Umbilical cord (tissue), 2 donors: ENCODE measurements at places on chromosomes 12 and 14.

- no peak for DNase-seq
These were observed 70.4 kb downstream of the NRXN3 start for GRCh38 chr14:78240567-78240966.

- no peak for DNase-seq
These were observed 71.7 kb downstream of the KCNC2 start for GRCh38 chr12:75137896-75138295.

- no peak for DNase-seq
These were observed 520.2 kb downstream of the FLRT2 start for GRCh38 chr14:86050072-86050683.

GRCh38 chr14:81435391-81436295, 35.5 kb upstream of the STON2 start:
- DNase-seq: peak; percentile 51

DNA sequence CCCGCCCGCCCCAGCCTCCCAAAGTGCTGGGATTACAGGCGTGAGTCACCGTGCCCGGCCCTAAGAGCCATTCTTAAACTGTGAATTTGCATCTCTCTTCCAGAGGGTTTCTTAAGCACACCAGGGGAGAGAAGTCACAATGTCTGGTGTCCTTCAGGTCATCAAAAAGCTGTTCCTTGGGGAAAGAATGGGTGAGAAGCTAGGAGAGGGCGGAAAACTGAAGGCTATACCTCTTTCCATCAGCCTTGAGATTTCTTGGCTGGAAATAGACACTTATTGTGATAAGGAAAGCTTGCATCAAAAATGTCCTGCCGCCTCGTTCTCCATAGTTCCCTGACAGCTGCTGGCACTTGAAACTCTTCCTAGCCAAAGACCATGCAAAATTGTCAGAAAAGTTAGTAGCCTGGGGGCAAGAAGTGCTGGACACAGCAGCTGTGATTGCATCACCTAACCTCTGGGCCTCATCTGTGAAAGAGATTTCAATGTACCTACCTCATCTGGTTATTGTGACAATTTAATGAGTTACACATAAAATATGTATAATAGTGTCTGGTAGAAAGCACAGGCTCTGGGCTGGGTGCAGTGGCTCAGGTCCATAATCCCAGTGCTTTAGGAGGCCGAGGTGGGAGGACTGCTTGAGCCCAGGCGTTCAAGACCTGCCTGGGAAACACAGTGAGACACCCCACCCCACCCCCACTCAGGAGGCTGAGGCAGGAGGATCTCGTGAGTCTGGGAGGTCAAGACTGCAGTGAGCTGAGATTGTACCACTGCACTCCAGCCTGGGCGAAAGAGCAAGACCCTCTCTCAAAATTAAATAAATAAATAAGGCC, 9.7 kb upstream of the UBC start:
- DNase-seq: no peak

GRCh38 chr12:30440826-30441602, 254.7 kb downstream of the IPO8 start:
- peak; percentile 3 for DNase-seq

GRCh38 chr14:70713096-70713495, 71.4 kb downstream of the TTC9 start:
- DNase-seq: no peak

GRCh38 chr12:71431991-71432390, 7.6 kb upstream of the LGR5 start:
- DNase-seq: no peak

DNA sequence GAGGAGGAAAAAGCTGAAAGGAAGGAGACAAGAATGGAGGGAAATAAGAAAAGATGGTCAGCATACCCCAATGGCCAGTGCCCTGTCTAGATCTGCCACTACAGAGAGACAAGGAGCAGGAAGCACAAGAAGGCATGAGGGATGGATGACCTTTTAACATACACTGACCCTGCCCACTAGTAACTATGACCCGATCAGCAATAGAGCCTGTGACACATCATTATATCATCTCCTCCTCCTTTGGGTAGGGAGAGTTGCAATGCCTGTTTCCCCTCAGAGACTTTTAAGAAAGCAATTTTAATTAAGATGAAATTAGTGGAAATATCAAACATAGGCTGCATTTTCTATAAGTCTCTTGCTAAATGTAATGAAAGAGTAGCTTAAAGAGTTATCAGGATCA, 4.7 kb upstream of the SLC2A13 start:
- no peak for DNase-seq

DNA sequence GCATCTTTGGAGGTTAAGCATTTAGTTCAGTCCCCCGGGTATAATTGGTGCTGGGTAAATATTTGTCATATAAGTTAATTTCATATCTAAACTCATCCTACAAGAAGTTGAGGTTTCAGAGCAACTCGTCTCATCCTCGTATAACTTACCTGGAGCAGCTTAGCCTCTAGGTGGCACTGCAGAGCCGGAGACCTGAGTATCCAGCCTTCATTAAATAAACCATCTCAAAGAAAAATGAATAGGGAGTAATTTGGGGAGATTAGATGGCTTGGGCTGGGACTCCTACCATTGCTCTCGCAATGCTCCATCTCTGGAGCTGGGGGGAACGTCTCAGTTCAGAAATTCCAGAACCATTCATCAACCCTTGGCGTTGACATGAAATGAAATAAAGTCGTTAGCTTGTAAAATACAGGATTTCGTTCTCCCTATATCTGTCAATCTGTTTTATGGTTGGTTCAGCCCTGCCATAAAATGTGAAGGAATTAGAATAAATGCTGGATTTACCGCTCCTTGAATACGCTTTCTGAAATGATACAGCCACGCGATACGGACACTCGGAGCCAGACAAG, 122.9 kb upstream of the TMEM132D start:
- DNase-seq: no peak

GRCh38 chr12:111368291-111368787, 556 bp downstream of the PHETA1 start:
- no peak for DNase-seq

GRCh38 chr12:21438643-21439042, 1.2 kb downstream of the PYROXD1 start:
- DNase-seq: no peak

GRCh38 chr14:105315211-105315721, 718 bp downstream of the PACS2 start:
- no peak for DNase-seq

DNA sequence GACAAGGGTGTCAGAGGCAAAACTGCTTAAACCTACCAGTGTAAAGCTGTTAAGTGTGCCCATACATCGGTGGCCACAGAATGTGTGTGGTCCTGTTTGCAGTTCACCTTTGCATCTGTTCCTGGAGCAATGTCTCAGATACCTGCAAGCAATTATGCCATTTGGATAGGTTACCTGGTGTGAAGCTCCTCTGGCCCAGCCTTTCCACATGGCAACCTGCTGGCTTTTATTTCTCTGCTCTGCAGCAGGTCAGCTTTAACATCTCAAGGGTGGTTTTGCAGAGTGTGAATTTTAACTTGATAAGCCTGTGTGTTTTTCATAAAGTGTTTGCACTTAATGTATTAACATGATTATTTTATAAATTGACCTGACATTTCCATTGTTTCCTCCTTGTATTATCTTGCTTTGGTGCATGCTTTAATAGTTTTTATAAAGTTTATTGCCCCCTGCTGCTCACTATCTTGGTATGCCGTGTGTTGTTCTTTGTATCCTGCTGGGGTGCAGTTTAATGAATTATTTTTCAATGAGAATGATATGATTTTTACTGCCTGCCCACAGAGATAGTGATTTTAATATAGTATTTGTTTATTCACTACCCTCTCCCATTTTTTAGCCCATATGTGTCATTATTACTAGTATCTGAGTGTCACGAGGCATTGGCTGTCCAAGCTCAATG, 403.8 kb downstream of the NPAS3 start:
- DNase-seq: no peak

DNA sequence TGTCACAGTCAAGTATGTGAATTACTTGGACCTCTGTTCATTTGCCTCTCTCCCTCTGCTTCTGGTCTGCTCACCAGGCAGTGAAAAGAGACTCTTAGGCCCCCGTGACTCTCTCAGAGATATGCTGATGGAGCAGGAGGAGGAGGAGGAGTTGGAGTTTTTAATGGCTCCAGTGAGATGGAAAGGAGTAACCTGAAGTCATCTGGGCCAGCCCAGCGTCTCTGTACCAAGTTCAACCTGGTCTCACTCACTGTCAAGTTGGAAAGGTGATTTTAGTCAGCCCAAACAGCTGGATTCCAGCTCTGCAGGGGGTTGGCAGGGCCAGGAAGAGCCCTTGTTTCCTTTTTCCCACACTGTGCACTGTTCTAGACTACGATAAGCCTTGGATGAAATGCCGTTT, 48.6 kb downstream of the SH2B3 start:
- DNase-seq: no peak

DNA sequence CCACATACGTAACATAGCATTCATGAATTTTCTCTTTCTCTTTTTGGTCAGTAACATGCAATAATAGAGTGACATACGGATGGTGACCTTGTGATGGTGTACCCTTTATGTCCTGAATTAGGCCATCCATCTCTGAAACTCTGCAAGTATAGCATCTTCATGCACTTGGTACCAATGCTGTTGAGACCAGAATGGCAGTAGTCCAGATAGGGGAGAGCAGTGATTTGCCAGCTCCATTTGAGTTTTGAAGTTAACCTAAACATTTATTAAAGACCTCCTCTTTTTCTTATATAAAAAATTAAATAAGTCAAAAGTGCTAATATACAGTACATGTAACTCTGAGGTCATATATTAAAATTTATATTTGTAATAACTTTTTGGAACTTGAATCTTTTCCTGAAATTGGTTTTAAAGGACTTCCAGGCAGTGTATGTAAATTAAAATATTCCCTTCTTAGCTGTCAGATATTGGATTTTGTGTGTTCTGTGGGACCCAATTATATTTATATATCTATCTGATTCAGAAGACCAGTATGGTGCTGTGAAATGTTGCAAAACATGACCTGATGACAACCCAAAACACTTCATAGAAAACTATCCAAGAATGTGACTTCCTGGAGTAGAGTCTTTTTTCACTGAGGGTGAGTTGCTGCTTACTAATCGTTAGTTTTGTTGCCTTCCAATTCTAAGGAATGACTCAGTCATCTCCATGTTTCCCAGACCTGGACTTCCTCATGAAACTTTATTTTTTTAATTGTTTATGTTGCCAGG, 3.5 kb downstream of the ELK3 start:
- peak; percentile 39 for DNase-seq

GRCh38 chr12:66058554-66058953, 72.0 kb downstream of the LLPH start:
- no peak for DNase-seq

DNA sequence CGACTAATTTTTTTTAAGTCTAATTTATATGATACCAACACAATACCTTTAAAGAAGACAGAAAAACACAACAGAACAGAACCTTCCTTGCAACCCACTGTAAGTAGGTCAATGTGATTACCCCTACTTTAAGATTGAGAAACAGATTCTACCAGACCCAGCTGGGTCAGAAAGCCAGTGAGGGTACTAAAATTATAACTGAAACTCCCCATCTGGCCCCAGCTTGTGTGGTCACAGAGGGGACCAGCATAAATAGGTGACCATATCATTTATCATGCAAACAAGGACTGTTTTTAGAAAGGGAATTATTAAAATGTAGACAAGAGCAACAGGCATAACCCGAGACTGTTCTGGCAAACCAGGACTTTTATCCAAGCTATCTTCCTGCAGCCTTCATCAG, 30.1 kb upstream of the FRMD6 start:
- no peak for DNase-seq

DNA sequence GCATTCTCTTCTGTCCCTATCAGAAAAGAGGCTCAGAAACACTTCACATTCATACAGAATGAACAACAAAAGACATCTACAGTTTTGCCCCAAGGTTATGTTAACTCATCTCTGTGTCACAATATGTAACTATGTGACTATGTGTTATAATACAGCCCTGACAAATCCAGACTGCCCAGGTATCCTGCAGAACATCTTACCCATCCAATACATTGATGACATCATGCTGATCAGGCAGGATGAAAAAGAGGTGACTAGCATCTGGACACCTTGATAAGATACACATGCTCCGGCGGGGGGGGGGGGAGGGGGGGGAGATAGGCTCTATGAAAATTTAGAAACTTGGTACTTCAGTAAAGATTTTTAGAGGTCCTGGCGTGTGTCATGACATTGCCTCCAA, 8.3 kb upstream of the GNS start:
- no peak for DNase-seq

- DNase-seq: no peak
These were observed 265.3 kb downstream of the SOX5 start for GRCh38 chr12:23684121-23684520.

DNA sequence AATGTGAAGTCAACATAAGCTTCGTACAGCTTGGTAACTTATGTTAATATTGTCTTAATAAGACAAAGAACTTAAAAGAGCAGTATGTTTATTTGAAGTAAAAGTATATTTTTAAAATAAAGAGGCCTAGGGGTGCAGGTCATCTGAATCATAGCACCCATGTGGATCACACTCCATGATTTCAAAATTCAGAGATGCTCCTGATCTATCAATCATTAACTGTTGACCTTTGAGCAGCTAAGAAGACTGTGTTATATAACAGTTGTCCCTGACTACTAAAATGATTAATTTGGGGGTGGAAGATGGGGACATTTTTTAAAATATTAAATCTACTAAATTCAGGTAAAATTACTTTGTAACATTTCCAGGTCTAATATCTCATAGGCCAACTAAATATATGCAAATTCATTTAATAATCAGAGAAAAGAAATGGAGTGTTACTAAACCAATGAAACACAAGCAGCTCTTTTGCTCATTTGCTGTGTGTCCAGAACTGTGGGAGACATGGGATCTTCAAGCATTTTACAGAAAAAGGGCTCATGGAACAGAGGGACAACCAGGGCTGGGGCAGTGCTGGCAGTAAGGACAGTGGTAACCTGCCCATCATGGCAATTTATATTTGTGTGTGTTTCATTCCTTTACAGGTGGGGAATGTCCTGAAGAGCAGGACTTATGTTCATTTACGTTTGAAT, 120.7 kb upstream of the PCED1B start:
- no peak for DNase-seq

DNA sequence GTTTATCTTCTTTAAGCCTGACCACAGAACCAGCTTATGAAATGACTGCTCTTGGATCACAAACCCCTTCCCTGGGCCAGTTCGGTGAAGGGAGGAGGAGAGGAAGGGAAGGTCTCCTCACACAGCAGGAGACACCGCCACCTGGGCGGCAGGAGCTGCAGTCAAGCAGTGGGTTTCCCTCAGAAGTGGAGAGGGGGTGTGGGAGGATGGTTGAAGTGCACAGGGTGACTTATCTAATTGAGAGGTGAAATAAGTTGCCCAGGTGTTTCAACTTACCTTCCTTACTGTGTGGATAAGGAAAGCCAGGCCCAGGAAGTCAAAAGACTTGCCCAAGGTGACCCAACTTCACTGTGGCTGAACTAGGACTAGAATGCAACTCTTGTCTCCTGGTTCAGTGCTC, 106.8 kb downstream of the EGLN3 start:
- DNase-seq: no peak

GRCh38 chr12:43856972-43857371, 21.1 kb downstream of the TMEM117 start:
- no peak for DNase-seq

- peak; percentile 30 for DNase-seq
These were observed 31.5 kb downstream of the SLC6A12 start for GRCh38 chr12:182381-182892.

GRCh38 chr12:110932046-110932445, 11.7 kb upstream of the MYL2 start:
- DNase-seq: no peak

- DNase-seq: no peak
These were observed 223.1 kb downstream of the ANO6 start for GRCh38 chr12:45439039-45439438.

- no peak for DNase-seq
These were observed 131.2 kb upstream of the DYRK2 start for GRCh38 chr12:67517181-67517887.
